ENCODE measurements at places on chromosomes 12 and 14. TPM values are rescaled to one million over a fixed set of nuclear protein-coding genes. Genes with fewer than 3 reads are reported as not detected.
A peak's percentile ranks its signal among the peaks of the same experiment; 100 is the strongest.

DNA sequence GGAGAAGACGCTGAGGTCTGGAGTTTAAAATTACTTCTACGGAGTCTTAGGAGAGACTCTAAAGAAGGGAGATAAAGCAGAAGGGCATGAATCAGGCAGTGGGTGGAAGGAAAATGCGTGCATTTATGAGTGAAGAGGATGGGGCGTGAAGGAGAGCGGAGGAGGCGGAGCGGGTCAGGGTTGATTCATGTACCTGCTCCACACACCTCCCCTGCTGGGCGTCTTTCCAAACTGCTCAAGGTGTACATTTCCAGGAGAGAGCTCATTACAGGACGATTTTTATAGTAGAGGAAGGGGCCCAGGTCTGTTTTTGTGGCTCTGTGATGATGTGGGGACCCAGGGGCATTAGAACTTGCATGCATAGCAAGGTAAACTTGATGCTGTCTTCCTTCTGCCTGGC, 65.0 kb upstream of the ASPG start:
- no peak for DNase-seq

ANG gene
- 0.38 TPM for total RNA-seq

GRCh38 chr14:75259510-75259855, 19.1 kb upstream of the FOS start:
- no peak for DNase-seq

DNA sequence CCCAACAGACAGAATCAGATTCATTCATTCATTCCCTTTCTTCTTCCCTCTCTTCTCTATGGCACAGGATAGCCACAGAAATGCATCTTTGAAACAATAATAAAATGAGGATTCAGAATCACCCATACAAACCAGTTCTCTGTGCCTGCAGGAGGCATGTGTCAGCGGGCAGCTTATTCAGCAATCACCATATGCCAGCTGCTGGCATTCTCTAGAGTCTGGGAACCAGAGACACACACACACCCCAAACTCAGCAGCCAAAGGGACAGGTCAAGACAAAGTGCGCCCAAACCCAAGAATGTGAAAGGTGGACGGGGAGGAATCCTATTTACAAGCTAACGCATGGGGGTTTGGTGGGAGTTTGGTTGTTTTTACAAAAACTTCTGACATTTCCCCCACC, 14.1 kb downstream of the ARF3 start:
- DNase-seq: no peak

DNA sequence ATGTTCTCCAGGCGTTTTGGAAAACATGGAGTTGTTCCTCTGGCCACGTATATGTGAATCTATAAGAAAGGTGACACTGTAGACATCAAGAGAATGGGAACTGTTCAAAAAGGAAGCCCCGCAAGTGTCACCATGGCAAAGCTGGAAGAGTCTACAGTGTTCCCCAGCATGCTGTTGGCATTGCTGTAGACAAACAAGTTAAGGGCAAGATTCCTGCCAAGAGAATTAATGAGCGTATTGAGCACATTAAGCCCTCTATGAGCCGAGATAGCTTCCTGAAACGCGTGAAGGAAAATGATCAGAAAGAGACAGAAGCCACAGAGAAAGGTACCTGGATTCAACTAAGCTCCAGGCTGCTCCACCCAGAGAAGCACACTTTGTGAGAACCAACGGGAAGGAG, 92.5 kb upstream of the EIF5 start:
- no peak for DNase-seq

CPNE6 gene
- total RNA-seq: not detected

DNA sequence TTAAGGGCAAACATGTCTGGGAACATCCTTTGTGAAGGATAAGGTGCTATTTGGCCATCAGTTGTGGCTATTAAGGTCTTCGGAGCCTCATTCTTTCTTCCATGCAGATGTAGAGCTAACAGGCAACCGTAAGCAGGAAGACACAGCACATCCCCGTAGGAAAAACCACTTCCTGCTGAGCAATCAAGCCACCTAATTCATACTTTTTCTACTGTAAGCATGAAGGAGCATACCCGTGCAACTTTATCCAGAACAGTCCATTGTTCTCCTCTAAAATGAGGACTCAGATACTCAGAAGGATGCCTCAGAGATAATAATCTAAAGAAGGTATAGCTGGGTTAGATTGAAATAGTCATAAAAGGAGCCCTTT, 232.0 kb downstream of the PPM1H start:
- no peak for DNase-seq

RNASE13 gene
- total RNA-seq: not detected

EEF1AKMT3 gene
- total RNA-seq: 4.6 TPM

- no peak for DNase-seq
Measured at GRCh38 chr12:71465796-71466195, 26.2 kb downstream of the LGR5 start.

TAS2R30 gene
- total RNA-seq: 1.5 TPM

- no peak for DNase-seq
Measured at GRCh38 chr14:95385701-95386100, 66.0 kb upstream of the CLMN start.

DNA sequence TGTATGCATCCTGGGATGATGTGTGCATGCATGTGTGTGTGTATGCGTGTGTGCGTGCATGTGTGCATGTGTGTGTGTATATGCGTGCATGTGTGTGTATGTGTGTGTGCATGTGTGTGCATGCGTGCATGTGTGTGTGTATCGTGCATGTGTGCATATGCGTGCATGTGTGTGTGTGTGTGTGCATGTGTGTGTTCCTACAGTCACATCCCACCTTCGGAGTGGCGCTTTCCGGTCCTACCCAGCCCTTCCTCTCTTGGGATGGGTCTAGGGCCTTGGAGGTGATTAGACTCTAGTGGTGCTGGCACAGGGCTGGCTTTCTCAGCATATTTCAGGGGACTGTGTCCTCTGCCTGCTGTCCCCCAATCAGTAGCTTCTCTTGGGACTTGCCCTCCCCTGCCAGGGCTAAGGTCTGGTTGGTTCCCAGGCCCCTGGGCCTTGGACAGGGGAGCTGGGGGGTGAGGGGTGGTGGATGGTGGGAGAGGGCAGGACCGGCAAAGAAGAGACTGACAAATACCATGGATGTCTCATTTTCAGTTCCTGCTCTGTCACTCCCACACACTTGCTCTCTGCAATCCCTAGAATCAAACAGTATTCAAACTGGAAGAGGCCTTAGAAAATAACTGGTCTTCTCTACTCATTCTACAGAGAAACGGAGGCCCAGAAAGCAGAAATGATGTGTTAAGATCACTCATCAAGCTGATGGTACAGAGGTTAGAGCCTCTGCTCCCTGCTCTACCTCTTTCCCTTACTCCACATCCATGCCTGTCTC, 21.9 kb upstream of the FAIM2 start:
- DNase-seq: no peak

TCP11L2 gene
- 9.2 TPM for total RNA-seq

GRCh38 chr12:32305163-32305562, 94.2 kb upstream of the FGD4 start:
- peak; percentile 15 for DNase-seq

GRCh38 chr12:51323966-51324895, at the start of gene BIN2:
TSS of gene BIN2 (minus strand) at chr12:51324174. CDS start at chr12:51324102, 72 bp downstream.
- DNase-seq: peak; percentile 79

CSRP2 gene
- 0.86 TPM for total RNA-seq

GRCh38 chr12:4215229-4216186, 58.1 kb upstream of the CCND2 start:
- peak; percentile 79 for DNase-seq

CLMN gene
- 1.9 TPM for total RNA-seq

DNA sequence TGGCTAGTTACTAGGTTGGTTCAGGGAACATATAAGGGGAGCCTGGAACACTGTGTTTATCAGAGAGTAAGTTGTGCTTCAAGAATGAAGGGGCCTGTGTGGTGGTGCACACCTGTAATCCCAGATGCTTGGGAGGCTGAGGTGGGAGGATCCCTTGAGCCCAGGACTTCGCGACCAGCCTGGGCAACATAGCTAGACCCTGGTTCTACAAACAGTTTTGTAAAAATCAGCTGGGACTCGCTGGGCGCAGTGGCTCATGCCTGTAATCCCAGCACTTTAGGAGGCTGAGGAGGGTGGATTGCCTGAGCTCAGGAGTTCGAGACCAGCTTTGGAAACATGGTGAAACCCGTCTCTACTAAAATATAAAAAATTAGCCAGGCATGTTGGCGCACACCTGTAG, 42.1 kb upstream of the GPR132 start:
- no peak for DNase-seq

- no peak for DNase-seq
Measured at GRCh38 chr12:30111719-30112118, 328.0 kb upstream of the TMTC1 start.

DNA sequence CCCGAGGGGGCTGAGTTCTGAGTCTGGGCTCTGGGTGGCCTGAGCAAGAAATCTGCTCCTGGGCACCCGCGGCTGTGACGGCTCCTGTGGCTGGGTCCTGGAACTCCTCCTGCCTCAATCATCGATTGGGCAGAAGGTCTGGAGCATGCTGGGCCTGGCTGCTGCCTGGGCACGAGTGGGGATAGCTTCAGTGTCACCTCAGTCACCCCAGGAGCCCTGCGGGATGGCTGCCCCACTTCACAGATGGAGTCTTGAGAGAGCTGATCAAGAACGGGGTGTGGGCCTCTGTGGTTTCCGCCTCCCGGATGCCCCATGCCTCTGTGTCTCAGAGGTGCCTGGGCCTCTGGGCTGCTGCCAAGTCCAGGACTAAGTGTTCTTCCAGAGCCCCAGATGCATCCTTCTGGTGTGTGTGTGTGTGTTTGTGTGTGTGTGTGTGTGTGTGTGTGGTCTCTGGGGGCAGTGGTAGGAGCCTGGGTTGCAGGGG, 185.6 kb upstream of the C14orf180 start:
- peak; percentile 83 for DNase-seq
